ENCODE measurements at places on chromosomes 2 and 18.
A peak's percentile ranks its signal among the peaks of the same experiment; 100 is the strongest.

DNA sequence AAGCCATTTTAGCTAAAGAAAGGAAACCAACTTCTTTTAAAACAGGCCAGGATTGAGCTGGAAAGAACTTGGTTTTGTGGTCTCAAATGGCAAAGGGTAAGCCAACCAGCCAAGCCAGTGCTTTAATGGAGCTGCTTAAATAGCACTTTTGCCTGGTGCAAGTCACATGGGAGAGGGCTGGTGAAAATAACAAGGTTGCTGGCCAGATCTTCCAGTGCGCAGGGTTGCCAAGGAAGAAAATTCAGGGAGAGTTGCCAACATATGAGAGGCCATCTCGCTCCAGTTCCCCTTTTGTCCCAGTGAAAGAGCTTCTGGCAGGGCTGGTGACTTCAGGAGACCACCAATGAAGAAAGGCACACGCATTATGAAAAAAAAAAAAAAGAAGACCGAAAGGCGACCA lies 57.3 kb downstream of the IRS1 start:
- DNase-seq = peak; percentile 70

- DNase-seq = no peak
Measured at GRCh38 chr2:236293241-236293810, 29.1 kb upstream of the ASB18 start.

GRCh38 chr2:216475767-216476166 lies 22.9 kb upstream of the RPL37A start:
- no peak for DNase-seq

GRCh38 chr2:181104512-181105115 lies 124.2 kb downstream of the UBE2E3 start:
- peak; percentile 48 for DNase-seq

- no peak for DNase-seq
Measured at GRCh38 chr2:31698722-31699121, 118.0 kb upstream of the SRD5A2 start.

DNA sequence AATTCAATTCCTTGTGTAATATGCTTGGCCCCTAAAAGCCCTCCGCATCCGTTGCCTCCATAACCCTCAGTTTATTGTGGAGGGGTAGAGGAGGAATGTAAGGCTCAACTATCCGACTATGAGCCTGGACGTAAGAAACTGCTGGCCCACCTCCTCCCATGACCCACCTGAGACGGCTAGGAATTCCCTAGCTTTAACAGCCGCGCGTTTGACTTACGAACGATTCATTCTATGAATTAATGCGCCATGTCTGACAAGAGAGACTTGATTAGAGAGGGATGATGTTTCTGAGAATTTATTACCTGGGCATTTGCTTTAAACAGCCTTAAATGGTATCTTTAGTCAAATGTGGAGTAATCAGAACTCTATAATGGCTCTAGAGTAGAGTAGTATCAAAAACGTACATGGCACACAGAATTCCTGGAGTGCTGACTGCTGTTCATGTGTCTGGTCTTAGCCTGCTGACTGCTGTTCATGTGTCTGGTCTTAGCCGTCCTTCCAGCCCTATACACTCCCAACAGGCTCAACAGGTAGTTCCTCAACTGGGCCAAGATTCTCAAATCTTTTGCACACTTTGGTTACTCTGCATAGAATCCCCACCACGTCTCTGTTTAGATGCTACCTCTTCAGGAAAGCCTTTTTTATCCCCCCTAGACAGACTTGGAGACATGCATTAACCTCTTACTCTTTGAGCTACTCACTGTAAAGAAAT lies 899 bp upstream of the GFPT1 start:
- DNase-seq = no peak

DNA sequence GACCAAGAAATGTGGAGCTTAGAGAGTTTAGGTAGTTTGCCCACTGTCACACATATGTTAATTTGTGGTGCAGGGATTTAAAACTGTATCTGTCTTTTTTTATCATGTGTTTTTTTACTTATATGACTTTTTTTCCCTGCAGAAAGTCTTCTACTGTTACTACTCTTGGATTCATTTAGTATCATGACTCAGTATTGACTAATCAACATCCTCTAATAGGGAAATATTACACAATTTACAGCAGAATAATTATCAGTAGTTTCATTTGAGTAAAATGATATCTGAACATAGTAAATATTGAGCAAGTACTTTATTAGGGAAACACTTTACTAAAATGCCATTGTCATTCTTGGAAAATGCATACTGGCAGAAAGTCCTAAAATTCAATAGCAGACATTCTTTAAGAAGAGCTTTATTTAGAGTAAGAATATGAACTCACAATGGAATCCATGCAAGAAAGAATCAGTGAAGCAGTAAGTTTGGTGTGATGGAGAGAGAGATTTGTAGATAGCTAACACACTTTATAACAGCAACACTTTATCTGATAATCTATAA lies 425.9 kb upstream of the SLC8A1 start:
- no peak for DNase-seq

- DNase-seq = no peak
Measured at GRCh38 chr2:27185331-27186026, 26.4 kb upstream of the ATRAID start.
